ENCODE measurements at places on chromosomes 1 and 21. TPM values are rescaled to one million over a fixed set of nuclear protein-coding genes. Genes with fewer than 3 reads are reported as not detected.

GRCh38 chr1:244409701-244410100, 42.0 kb downstream of the ADSS2 start:
- no peak for ATAC-seq

- ATAC-seq, result no peak
Measured at GRCh38 chr1:27952147-27952546, 7.6 kb upstream of the XKR8 start.

- ATAC-seq, result no peak
Measured at GRCh38 chr1:180415985-180416633, 86.3 kb downstream of the ACBD6 start.

Gene LCE3D
- 1.4 TPM for total RNA-seq

DNA sequence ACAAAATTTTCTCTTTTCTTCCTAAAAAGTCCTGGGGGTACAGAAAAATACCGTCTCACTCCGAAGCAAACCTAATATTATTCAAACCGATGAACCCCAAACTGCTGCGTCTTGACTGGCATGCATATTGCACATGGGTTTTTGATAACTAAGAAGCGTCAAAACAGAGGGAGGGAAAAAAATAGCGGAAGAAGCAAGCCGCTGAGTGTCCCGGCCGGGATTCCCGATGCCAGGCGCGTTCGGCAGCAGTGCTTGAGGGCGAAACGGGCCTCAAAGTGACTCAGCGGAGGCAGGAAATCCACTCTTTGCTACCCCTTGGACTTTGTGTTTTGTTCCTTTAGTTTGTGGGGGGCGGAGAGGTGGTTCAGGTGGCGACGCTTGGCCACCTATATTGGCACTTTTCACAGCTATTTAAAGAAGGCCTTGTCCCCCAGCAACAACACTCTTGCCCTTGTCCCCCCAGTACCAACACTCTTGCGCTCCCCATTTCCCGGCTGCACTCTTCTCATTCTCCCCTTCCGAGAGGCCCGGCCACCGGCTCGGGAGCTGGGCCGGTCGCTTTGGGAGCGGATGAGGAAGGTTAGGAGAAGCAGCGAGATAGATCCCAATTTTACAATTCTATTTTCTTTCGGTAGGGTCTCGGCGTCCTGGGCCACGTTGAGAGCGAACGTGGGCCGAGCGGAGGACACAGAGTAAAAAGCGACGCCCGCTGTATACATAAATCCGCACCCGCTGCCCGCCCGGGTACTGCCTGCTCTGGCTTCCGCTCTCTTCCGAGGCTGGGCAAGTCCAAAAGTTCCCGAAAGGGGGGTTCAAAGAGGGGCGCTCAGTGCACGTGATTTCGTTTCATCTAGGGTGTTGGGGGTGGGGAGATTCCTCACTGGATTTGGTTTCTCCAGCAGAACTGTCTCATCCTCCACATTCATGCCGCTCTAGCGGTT, 2.5 kb downstream of the LMX1A start:
- ATAC-seq, result no peak

Gene AMY1B
- not detected for total RNA-seq

DNA sequence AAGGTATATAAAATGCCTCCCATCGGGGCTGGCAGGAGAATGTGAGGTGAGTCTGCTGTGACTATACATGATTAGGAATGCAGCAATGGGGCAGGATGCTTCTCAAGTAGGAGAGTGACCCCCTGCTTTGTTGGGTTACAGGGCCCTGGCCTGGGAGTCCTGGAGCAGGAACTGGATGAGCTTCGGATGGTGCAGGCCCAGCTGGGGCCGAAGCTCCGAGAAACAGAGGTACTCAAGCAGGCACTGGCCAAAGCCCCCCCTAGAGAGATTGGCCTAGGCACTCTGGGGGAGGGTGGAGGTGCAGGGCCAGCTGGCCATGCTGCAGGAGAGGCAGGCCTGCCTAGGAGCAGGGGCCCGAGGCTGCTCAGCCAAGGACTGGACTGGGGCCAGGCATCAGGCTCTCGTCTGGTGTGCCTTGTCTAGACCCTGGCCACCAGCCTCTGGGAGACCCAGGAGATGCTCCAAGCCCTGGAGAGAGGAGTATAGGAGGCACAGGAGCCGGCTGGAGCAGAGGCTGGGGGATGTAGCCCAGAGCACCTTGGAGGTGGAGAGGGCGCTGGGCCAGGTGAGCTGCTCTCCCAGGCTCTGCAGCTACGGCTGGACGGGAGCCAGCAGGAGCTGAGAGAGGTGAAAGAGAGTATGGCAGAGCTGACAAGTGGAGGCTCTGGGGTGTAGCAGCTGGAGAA, 32.8 kb upstream of the PKP1 start:
- ATAC-seq, result no peak

DNA sequence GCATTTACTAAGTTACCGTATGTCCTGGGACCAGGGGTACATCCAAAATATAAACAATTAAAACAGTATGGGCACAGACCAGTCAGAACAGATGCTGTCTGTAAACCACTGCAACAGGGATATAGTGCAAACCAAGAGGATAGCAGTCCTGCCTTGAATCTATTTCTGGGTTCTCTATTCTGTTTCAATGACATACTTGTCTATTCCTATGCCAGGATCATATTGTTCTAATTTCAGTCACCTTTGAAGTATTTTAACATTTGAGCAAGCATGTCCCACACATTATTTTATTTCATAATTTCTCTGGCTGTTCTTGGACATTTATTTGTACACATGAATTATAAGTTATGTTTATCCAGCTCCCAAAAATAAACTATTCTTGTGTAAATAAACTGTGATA, 28.2 kb upstream of the SYDE2 start:
- no peak for ATAC-seq

DNA sequence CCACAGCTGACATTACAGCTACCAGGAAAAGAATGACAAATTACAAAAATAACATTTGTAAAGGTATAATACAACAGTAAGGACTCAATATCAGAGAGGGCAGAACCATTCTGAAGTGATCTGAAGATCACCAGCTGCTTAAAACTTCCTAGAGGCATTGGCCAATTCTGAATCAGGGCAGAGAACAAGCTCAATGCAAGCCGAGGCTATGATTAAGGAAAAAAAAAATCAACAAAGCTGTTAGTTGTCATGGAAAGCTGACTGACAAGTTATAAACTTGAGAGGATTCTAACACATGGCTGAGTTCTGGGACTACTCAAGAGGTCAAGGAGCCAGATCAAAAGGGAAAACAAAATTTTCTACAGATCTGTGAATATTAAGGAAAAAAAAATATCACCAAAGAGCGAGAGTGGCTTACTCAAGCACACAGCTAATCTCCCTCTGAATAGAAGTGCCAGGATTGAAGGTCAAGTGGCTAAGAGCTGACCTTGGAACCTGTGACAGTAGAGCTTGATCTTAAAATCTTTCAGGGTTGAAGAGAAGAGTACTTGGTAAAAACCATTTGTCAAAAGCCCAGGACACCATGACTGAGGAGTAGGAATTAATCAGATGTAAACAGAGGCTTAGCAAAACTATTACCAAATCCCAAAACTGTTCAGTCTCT, 383.4 kb downstream of the USP25 start:
- ATAC-seq, result peak; percentile 55

- no peak for ATAC-seq
Measured at GRCh38 chr1:40232444-40232843, 15.3 kb upstream of the TMCO2 start.
